ENCODE measurements at places on chromosomes 2 and 18. TPM values are rescaled to one million over a fixed set of nuclear protein-coding genes. Genes with fewer than 3 reads are reported as not detected.
A peak's percentile ranks its signal among the peaks of the same experiment; 100 is the strongest.

Gene MOGAT1
- not detected for polyA plus RNA-seq

Gene XDH
- 0.03 TPM for polyA plus RNA-seq

Gene CFC1
- polyA plus RNA-seq: 0.21 TPM

Gene SNTG2
- 2.0 TPM for polyA plus RNA-seq

Gene GREB1L
- 2.5 TPM for polyA plus RNA-seq

Gene DAPL1
- 34.5 TPM for polyA plus RNA-seq

Gene SERPINB5
- 0.04 TPM for polyA plus RNA-seq

Gene LHCGR
- 0.29 TPM for polyA plus RNA-seq

Gene STON1
- polyA plus RNA-seq: 41.2 TPM

Gene CD28
- 1.3 TPM for polyA plus RNA-seq

Gene MZT2B
- 179 TPM for polyA plus RNA-seq

Gene EFR3B
- polyA plus RNA-seq: 5.9 TPM

Gene GLS
- 261 TPM for polyA plus RNA-seq

Gene REG3G
- not detected for polyA plus RNA-seq

GRCh38 chr2:222941510-222942032, 80.7 kb downstream of the ACSL3 start:
- no peak for DNase-seq

GRCh38 chr2:239029958-239030357, 182.1 kb downstream of the TWIST2 start:
- DNase-seq: no peak

- DNase-seq: no peak
Measured at GRCh38 chr2:239574434-239575156, 173.8 kb upstream of the HDAC4 start.

DNA sequence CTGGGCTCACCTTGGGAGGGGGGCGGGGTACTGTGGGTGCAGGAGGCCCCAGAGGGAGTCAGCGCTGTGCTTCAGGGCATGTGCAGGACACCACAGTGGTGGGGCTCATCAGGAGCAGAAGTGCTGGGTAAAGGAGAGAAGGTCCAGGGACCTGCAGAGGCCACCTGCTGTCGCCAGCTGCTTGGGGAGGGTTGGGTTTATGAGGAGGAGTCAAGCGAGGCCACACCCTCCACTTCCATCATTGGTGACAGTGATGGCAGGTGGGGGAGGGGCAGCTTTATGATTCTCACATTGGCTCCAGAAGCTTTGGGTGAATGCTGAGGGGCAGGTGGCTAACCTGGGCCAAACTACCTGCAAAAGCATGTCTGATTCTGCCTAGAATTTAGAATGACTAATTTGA, 392.6 kb downstream of the HRH4 start:
- no peak for DNase-seq

DNA sequence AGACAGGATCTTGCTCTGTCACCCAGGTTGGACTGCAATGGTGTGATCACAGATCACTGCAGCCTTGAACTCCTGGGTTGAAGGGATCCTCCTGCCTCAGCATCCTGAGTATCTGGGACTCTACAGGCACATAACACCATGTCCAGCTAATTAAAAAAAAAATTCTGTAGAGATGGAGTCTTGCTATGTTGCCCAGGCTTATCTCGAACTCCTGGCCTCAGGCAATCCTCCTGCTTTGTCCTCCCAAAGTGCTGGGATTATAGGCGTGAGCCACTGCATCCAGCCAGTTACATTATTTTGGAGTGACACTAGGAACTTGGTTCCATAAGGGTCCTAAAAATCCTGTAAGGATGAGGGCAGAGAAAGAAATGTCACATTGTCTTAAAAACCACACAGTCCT, 89.1 kb upstream of the ZFP36L2 start:
- DNase-seq: no peak

DNA sequence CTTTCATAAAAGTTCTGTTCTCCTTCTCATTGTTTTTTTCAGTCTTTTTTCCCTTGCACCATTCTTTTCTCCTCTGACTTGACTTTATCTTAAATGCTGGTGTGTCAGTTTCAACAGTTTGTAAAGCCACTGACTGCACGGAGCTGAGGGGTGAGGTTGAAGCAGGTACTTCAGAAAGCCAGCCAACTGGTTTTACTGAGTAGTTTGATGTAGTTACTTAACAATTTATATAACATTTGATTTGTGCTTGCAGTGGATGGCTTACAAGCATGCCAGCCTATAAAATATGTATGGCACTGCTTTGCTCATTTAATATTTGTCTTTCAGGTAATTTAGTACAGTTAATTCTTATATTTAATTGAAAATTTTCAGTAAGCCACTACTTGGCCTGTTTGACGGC, 55.4 kb downstream of the FAM171B start:
- DNase-seq: no peak

DNA sequence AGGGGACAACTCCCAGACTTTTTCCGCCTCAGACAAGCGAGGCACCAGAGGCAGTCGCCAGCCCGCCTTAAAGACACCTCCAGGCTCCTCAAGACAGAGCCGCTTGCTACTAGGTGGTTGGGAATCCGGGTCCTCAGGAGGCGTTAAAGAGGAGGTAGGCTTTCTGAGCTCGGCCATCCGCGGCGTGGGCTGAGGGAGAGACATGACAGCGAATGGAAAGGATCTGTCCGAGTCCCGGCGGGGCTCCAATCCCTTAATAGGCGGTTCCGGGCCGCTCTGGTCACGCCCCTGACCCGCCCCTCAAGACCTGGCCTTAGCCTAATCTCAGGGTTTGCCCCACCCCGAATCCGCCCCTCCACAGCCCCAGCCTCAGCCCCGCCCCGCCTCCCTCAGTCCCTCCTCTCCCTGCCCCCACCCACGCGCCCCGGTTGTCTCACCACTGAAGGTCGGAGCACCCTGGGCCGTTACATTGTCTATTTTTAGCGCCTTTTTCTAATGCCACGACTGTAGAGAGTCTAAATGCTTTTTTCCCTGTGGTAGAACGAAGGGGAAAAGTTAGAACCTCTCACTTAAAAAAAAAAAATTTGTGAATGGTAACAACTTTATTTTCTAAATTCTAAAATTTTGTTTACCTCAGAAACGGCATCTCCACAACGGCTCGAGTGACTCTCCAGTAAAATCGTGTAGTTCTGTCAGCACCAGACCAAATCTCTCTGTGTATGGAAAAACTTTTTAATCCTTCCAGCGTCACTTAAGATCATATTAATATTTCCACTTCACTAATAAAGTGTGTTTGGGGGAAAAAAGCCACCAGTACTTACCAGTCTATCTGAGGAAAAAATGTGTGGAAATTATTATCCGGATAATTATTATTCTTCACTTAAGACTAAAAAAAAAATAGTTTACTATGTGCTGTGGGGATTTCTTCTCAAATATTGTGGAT, at the start of gene RAD51AP2:
Gene RAD51AP2 (minus strand): TSS at position 229 of the 943 bp plus-strand sequence. CDS start 25 bp downstream, at position 204.
- DNase-seq: no peak

DNA sequence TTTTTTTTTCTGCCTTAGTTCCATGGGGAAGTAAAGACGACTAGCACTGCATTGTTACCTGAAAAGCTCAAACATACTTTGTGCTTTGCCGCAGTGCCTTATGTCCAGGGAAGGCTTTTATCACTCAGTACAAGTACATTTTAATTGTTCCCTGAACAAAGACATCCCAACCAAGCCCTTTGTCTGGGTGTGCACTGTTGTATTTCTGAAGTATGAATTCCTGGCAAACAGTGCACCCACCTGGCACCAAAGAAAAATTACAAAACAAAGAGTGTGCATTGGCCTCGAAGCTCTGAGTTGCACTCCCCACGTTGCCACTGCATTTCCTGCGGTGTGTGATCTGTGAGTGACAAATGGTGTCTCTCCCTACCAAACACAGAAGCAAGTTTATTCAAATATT, 858.5 kb upstream of the PIK3C3 start:
- DNase-seq: peak; percentile 10

DNA sequence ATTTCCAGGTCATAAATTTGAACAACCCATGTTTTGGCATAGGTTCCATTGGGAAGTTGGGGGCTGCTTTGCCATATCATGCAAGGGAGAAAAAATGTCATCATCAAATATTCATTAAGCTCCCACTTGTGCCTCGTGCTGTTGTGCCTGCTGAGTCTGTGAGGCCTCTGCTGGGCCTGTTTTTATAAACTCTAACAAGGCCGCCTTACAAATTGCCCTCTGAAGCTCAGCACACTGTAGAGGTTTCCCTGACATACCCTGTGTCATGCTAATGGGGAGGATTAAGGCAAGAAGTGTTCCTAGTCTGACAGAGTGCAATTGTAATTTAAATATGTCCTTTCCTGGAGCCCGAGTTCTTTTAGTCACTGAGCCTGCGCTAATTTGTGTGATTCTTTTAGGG, 17.6 kb downstream of the OSBPL6 start:
- DNase-seq: no peak

GRCh38 chr2:3170792-3171455, 206.7 kb downstream of the EIPR1 start:
- DNase-seq: no peak

GRCh38 chr2:221068123-221068522, 504.0 kb downstream of the EPHA4 start:
- no peak for DNase-seq

DNA sequence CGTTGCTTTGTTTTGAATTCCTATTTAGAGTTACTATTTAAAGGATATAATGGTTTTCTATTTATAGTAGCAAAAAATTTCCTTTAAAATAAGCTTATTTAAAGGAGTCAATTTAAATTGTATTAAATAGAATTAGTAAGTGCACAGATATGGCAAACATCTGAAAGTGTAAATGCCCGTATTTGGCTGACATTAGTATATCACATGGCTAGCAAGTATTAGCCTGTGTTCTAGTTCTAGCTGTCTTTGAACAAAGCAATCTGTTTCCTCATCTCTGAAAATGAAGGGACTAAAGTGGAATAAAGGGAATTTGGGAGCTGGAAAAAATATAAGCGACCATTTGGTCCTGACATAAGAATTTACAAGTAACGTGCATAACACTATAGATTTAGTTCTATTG, 32.2 kb downstream of the PELI1 start:
- DNase-seq: no peak

- DNase-seq: no peak
Measured at GRCh38 chr18:68072744-68073143, 556.2 kb upstream of the DSEL start.

GRCh38 chr2:176744146-176744545, 468.4 kb upstream of the HNRNPA3 start:
- no peak for DNase-seq

GRCh38 chr18:63848159-63848558, 39.3 kb upstream of the SERPINB2 start:
- DNase-seq: peak; percentile 33

DNA sequence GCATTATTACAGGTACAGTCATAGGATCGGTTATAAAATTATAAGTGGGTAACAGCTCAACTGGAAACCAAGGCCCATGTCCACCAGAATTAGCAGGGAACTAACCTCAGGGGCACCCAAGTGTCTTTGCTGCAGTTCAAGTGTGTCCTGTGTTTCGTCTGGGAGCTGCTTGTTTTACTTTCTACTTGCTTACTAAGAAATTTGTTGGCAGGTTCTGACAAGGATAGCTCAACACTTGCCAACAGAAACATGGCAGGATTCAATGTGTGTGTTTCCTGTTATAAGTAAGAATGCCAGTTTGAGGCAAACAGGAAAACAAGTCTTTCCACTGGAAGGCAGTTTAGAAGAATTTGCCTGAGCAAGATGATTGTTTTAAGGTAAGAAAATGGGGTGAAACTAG, 104.5 kb downstream of the EPHA4 start:
- no peak for DNase-seq

GRCh38 chr2:185899366-185899765, 160.8 kb downstream of the FSIP2 start:
- no peak for DNase-seq

- no peak for DNase-seq
Measured at GRCh38 chr2:9629222-9630116, 1.3 kb downstream of the YWHAQ start.

DNA sequence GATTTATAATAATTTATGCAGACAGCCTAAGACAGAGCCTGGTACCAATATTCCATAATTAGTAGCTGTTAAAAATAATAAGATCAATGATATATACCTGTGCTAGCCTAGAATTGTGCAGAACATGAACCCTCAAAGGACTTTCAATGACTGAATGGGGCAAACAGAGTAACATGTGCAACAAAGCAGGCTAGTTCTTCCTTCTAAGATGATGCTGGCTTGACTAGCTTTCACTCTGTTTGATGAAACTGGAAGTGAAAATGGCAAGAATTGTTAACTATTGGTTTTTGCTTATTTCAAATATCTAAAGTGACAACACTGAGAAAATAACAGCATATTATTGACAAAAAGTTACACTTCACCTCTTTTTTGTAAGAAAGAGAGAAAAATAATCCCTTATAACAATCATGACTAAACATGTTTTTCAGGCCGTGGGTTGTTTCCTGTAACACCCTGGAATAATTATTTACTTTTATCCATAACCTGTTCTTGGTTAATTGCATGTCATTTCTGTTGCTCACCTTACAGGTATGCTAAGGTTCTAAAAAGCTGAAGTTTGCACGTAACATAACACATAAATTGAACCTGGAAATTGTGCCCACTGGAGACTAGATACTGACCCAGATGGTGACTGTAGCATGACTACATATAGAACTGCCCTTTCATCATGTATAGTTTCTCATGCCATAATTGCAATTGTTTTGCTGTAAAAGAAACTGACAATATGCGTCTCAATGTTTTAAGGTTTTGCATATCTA, 108.7 kb downstream of the C18orf54 start:
- no peak for DNase-seq

DNA sequence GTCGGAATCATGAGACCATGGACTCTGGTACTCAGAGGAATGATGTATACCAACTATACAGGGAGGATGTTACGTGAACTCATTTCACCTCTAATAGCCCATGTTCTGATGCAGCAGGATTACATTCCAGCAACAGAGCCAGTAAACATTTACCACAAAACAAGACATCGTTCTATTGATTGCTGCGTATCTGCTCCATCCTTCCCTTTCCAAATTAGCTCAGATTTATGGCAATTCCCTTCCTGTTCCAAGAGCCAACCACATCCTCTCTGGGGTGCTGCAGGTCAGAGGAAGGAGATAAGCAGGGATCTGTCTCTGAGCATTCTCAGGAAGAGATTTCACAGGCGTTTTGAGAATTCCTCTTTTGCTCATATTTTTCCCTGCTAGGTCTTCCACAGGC, 98.3 kb downstream of the KLF7 start:
- DNase-seq: no peak

GRCh38 chr18:55024564-55024963, 65.3 kb upstream of the CCDC68 start:
- no peak for DNase-seq

- peak; percentile 74 for DNase-seq
Measured at GRCh38 chr18:24831871-24832665, 371.6 kb downstream of the HRH4 start.
